ENCODE measurements at places on chromosomes 3 and 15.
A peak's percentile ranks its signal among the peaks of the same experiment; 100 is the strongest.

DNA sequence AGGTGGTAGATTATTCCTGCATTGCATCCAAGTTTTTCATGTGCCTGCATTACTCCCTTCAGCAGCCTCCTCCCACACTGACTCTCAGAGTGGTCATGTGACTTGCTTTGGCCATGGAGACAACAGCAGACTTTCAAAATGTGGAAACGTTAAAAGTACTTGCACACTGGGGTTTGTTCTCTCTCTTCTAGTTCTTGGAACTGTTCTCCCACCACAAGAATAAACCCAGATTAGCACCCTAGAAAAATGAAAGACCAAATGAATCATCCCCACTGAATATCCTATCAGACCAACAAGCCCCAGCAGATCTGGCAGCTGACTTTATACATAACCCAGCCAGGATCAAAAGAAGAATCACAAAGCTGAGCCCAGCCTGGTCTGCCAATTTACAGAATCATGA, 398.5 kb downstream of the VPS13C start:
- no peak for DNase-seq

GRCh38 chr3:194836661-194837060, 151.0 kb downstream of the FAM43A start:
- no peak for DNase-seq

- no peak for DNase-seq
These were observed 3.6 kb downstream of the PLIN1 start for GRCh38 chr15:89675606-89676005.

DNA sequence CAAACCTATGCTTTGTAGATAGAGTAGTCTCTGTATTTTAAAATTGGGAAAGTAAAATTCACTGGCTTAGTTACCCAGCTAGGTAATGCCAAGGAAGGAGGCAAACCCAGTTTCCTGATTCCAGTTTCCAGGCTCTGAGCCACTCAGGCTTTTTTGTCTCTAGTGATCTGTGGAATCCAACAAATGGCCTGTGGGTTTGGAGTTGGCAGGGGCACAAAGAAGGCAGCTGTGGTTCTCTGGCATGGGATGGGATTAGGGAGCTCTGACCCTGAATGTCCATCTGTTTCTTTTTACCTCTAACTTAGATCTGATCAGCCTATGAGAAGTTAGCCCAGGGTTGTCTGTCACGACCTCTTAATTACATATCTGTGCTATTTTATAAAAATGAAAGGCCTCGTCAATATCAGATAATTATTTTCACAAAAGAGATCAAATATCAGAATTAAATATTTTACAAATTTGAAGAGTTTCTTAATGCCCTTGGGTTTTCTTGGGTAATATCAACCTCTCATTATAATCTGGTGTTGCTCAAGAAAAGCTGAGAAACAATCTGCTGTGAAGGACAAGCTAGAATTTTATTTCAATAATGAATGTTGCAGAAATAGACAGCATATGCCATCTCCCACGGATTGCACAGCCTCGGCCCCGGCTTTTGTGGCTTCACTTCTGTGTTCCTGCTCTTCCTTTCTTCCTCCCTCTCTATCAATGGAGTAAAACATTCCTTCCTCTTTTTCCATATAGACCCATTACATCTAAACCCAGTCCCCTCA, 63.7 kb upstream of the DAZL start:
- no peak for DNase-seq

GRCh38 chr15:60964527-60964926, 264.6 kb downstream of the RORA start:
- no peak for DNase-seq

GRCh38 chr3:186519021-186519658, 25.0 kb downstream of the CRYGS start:
- peak; percentile 14 for DNase-seq

- no peak for DNase-seq
These were observed 130.3 kb downstream of the CHDH start for GRCh38 chr3:53715815-53716483.

DNA sequence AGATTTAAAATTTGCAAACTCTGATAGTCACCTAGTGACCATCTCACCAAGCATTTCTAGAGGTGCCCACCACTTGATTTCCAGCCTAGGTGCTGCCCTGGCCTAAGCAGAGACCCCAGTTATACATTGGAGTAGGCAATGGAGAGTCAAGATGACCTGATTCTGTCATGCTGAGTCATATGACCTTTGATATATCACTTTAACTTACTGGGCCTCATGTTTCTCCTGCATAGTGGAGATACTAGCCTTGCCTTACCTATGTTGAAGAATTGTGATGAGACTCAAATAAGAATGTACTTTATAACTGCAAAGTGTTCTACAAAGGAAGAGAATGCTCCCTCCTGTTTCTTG, 75.5 kb upstream of the XCR1 start:
- no peak for DNase-seq

DNA sequence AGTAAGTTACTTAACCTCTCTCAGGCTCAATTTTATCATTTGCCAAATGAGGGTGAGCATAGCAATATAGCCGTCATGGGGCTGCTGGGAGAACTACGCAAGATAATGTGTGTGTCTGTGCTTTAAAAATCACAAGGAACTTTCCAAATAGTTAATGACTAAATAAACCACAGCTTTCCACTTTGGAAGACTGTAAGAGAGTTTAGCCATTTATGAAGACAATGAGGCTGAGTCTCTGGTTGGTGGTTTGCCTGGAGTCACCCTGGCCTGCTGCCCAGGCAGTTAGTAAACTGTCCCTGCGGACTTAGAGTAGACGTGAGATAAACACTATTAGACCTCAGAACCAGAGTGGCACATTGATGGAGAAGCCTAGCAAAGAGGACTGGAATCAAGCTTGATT, 357.7 kb downstream of the CLSTN2 start:
- no peak for DNase-seq

DNA sequence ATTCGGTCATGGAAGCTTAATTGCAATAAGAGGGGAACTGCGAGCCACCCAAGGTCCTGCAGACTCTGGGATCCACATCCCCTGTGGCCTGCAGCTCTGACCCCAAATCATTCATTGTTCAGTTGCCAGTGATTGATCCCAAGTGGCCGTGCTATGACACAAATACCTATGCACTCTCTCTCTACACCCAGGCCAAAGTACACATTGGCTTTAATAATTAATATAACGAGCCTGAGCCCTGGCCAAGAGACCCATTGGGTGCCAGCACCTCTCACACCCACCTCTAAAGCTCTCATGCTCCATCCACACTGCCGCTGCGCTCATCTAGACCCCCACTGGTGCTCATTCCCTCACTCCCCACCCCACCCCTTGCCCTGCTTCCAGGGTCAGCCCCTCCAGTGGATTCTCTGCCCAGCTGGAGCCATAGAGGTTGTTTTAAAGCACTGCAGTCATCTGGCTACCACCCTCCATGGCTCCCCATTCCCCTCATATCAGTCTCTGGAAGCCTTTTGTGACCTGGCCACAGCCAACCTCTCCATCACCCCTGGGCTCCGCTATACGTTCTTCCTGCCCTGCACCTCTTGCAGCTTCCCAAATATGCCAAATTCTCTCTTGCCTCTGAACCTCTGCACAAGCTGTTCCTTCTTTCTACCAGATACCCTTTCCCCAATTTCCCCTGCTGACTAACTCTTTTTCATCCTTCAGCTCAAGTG, 37.7 kb upstream of the SLC6A6 start:
- DNase-seq: no peak

- no peak for DNase-seq
These were observed 22.1 kb downstream of the PDE8A start for GRCh38 chr15:85003593-85004312.
